ENCODE measurements at places on chromosomes 6 and 20.

DNA sequence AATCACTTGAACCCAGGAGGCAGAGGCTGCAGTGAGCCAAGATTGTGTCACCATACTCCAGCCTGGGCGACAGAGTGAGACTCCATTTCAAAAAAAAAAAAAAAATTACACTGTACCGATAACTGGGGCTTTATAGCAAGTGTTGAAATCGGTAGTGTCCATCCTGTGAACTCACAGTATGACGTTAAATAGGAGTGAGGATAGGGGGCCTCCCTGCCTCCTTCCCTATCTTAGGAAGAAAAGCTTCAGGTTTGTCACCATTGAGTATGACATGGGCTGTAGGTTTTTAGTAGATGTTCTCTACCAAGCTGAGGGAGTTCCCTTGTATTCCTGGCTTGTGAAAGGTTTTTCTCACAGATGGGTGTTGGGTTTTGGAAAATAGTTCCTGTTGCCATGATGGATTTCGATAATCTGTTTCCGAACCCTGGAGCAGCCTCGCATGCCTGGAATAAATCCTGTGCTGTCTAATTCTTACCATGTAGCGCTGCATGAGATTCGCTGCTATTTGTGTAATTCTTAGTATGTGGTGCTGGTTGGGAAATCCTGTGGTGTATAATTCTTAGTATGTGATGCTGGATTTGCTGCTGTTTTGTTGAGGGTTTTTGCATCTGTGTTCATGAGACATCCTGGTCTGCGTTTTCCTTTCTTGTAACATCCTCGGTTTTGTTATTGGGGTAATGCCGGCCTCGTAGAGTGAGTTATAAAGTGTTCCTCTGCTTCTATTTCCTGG lies 23.6 kb downstream of the NTSR1 start:
- no peak for DNase-seq

GRCh38 chr6:118260833-118261232 lies 287.3 kb upstream of the PLN start:
- DNase-seq = no peak

DNA sequence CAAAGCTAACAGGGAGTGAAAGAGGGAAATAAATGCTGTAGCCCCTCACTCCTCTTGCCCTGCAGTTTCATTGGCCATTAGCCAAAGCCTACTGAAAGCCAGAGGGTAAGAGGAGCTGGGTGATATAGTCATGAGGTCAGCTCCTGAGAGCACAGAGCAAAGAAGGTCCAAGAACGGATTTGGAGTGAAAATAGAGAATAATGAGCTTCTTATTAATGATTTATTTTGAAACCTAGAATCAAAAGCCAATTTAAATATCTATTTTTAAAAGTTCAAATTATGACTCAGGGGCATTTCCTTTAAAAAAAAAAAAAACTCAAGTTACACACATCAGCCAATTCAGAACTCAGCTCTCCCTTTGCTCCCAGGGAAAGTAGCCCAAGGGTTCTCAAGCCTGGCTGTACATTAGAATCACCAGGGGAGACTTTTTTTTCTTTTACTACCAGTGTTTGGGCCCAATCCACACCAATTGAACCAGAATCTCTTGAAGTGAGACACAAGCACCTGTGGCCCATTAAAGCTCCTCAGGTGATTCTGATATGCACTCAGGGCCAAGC lies 79.1 kb downstream of the SNAP25 start:
- DNase-seq = no peak

- DNase-seq = no peak
Observed at GRCh38 chr20:15224199-15224598, 886.8 kb upstream of the FLRT3 start.

GRCh38 chr20:47578543-47578942 lies 76.9 kb downstream of the NCOA3 start:
- DNase-seq = no peak

- DNase-seq = no peak
Observed at GRCh38 chr6:166904101-166904746, 52.1 kb downstream of the RNASET2 start.
